NCI-H1417 treated with DMSO at 0.1 percent for 48 hours (cell line): ENCODE measurements at places on chromosomes 12 and 14.

DNA sequence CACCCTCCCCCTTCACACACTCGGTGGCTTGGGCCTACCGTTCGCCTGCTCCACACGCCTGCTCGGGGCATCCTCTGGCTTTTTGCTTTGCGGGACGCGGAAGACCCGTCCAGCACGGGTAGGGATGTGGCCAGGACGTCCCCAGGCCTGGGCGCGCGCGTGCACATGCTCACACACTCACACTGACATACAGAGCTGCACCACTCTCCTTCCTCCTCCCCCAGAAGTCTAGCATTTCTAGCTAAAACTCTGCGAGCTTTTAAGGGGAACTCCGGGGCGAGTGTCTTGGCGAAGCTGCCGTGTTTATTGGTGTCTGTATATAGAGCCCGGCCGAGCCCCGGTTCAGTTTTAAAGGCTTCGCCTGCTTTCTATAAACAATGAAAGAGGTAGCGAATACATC is 5.0 kb downstream of the TBX5 start:
- DNase-seq: no peak

DNA sequence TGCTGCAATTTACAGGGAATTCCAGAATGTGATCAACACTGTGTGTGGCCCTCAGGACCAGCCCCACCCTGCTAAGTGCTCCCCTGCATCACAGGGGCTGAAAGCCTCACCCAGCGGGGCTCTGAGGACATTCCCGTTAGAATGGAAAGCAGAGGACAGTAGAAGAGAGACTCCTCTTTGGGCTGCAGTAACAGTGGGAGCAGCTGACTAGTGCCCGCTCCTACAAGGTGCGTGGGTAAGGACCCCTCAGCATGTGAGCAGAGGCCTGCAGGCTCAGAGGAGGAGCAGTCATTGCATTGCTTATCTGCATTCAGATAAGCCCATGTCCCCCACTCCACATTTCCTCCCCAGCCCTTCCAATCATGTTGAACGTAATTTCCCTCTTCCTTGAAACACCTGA is 120.1 kb downstream of the ITPR2 start:
- DNase-seq: no peak

- DNase-seq: no peak
Observed at GRCh38 chr12:118150625-118151024, 14.7 kb downstream of the PEBP1 start.

GRCh38 chr12:68781728-68782127 is 26.2 kb upstream of the MDM2 start:
- DNase-seq: no peak

GRCh38 chr12:124319368-124320050 is 24.6 kb downstream of the RFLNA start:
- no peak for DNase-seq

DNA sequence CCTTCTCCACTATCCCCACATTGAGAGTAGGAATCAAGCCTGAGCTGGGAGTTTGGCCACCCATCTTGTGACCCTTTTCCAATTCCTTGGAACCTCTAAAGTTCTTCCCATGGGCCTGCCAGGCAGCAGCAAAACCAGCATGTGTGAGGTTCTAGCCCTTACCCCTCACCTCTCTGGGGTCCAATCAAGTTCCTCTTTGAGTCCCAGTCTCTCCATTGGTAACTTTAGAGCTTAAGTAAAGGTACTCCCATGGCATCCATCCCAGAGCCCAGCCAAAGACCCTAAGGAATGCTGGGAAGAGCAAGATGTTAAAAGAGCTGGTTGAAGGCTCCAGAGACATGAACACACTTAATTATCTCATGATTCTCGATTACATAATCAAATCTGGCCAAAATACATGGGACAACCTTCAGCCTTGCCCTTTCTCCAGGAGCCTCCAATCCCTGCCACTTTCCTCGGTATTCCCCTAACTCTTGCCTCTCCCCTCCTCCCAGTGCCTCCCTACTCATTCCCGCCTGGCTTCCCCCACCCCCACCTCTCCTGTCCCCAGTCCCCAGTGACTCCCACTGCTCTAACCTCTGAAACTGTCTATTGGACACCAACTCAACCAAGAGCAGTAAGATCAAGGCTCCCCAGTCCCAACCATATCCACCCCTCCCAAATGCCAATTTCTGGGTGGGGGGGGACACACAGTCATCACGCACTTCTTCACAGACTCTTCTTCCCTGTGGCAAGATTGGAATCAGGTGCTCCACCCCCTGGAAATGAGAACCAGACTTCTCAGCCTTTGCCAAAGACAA is 4.8 kb upstream of the TNS2 start:
- no peak for DNase-seq

DNA sequence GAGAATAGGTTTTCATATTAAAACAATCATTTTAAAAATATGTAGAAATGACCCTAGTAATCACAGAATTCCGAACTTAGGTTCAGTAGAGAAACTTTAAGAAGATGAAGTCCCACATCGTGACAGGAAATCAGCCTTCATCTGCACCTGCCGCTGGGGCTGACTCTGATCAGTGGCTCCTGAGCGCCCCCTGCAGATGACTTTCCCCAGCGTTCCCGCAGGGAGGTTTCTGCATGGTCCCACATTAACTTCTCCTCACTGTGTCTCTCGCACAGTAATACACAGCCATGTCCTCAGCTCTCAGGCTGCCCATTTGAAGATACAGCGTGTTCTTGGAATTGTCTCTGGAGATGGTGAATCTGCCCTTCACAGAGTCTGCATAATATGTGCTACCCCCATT is 1131.1 kb downstream of the TMEM121 start:
- DNase-seq: no peak

DNA sequence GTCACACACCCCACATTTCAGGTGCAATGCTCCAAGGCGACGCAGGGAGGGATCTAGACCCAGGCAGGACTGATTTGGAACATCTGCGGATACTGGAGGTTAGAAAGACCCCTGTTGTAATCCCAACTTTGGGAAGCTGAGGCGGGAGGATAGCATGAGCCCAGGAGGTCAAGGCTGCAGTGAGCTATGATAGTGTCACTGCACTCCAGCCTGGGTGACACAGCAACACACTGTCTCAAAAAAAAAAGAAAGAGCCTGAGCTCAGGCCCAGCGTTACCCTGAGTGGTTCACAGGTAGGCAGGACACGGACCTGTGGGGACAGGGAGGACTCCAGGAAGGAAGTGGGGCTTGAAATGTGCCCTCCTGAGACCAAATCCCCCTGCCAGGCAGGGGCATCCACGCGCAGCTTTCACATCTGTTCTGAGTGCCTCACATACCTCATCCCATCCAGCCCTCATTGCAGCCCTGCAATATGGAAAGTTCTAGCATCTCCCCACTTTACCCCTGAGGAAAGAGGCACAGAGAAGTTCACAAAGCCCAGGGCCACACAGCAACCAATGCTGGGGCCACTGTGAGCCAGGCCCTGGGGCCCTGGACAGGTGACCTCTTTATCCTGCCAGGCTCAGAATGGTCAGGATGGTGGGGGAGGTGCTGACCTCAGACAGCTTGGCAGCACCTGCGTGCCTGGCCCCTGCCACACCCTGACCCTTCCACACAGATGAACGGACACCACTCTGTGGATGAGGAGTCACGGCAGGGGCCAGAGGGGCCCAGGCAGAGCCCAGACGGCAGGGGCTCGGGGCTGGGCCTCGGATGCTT is 34.1 kb downstream of the CCDC85C start:
- no peak for DNase-seq

DNA sequence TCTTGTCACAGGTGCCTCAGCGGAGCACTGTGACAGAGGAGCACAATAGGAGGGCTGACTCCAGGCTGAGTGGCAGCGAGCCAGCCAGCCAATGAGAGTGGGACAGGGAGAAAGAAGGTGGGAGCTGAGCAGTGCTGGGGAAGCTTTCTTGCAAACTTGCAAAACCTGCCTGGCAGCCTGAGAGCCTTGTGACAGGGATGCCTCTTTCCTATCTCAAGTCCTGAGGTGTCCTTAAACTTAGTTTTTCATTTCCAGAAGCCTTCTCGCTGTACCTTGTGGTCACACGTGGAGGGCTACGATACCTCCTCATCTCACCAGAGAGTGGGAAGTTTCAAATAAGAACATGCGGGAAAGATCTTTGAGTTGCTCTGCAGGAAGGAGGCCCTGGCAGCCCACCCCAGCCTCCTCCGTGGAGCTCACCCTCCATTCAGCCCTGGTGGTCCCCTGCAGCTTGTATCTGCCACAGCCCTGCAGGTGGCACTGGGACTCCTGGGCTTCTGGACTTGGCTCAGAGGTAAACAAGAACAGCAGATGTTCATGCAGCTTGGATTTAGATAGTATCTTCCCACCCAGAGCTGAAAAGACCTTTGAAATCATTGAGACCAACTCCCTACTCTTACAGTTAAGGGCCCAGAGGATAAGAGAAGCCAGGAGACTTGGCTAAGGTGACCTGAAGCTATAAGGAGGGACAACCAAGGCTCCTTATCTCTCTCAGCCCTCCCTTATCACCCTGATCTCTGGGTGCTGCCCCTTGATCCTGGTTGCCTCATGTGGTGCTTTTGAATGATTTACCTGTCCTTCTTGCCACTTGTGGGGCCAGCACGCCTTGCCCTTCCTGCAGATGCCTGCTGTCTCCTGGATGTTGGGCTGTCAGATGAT is 153.5 kb upstream of the MAX start:
- peak; percentile 28 for DNase-seq

- no peak for DNase-seq
Observed at GRCh38 chr14:97655169-97655948, 858.2 kb downstream of the VRK1 start.

DNA sequence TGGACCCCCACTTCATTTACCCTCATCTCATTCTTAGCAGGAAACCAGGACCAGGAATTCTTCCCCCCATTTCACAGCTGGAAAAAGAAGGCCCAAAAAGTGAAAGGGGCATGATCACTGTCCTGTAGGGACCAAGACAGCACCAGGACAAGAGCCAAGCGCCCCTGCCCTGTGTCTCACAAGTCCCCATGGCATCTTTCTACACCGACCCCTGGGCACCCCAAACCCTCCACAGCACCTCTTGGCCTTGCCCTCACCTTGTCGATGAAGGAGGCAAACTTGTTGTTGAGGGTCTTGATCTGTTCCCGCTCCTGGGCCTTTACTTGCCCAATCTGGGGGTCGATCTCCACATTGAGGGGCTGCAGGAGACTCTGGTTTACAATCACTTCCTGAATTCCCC is 710 bp downstream of the KRT76 start:
- DNase-seq: no peak

GRCh38 chr12:124842800-124843510 is 20.7 kb downstream of the SCARB1 start:
- DNase-seq: no peak

DNA sequence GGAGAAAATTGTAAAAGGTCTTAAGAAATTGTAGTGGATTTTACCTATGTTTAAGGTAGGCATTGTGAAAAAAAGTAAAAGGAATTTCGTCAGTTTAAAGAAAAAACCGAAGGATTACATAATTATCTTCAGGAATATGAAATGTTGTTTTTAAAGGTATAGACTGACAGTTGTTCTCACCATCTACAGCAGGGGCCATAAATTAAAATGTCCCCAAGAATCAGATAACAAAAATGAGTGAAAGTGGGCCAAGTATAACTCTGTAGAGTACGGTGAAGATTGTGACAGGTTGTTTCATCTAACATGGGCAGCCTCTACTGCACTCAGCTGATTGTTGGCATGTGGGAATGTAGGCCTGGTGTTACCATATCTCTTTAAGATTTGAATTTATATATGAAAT is 38.3 kb downstream of the YLPM1 start:
- no peak for DNase-seq

DNA sequence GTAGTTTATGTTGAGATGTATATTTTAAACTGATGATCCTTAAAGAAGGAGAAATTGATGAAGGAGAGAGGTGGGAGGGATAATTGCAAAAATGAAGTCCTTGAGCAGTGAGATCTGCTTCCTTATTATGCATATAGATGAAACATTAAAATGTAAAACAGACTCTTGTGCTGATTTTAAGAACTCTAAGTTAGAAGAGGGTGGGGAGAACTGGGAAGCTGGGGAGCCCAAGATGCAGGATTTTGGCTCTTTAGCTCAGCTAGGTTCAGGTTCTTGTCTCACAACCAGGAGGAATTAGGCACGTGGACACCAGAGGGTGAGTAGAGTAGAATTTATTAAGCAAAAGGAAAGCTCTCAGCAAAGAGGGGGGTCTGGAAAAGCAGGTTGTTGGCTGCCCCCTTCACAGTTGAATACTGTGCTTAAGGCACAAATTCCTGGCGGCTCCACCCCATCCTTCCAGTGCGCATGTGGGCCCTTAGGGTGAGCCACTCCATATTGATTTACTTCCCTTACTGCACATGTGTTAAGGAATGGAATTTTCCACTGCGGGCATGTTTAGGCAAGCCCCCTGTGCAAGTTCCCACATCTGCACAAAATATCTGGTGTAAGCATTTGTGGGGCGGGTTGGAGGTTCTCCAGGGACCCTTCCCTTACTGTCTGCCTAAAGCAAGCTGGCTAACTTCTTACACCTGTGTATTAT is 141.9 kb downstream of the BICD1 start:
- no peak for DNase-seq

DNA sequence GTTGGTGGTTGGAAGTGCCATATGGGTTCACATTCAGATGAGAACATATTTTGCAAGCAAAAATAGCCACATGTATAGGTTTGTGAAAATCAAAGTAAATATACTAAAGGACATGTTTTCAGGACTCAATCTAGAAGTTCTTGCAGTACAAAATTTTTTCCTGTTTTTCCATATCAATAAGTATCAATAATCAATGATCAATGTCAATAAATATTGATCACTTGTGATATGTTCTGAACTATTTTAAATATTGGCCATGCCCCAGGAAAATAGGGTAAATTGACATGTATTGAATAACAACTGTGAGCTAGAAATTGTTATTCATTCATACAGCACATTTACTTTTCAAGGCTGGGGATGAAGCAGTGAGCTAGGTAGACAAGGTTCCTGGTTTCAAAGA is 24.3 kb downstream of the ALG10 start:
- DNase-seq: no peak

- DNase-seq: peak; percentile 48
Observed at GRCh38 chr12:101414533-101415119, 7.1 kb upstream of the ARL1 start.

DNA sequence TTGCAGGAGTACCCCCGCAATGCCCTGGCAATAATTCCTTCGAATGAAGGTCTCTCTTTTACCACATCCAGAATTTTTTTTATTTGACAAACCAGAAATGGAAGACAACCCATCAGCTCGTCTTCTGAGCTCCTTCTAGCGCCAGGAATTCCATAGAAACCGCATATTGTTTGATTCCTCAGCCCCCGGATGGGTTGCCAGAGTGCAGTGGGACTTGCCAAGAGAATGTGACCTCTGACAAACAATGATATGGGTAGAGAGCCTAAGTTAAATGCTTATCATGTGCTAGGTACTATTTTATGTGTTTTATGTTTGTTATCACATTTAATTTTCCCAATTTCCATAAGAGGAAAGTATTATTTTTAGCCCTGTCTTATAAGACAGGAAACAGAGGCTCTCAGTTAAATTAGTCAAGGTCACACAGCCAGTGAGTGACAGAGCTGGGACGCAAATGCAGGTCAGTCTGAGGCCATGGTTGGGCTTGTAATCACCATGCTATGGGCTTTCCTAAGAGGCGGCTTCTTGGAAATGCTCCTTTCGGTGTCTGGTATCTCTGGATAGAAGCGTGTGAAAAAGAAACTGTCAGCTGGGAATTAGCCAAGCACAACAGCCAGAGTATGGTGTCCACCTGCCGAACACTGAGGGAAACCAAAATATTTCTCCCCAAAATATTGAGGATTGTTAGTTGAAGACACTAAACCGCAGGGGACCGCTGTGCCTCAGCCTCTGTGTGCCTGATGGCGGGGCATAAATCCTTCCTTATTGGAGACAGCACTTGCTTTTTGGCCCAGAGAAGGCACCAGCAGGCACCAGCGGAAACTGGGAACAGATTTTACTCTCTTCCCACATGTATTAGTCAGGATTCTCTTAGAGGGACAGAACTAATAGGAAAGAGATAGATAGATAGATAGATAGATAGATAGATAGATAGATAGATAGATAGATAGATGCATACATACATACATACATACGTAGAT is 29.4 kb upstream of the ETFBKMT start:
- no peak for DNase-seq
